Inflammatory macrophage treated with lipopolysaccharide for 1 hour (primary cell): ENCODE measurements at places on chromosomes 4 and X.
A peak's percentile ranks its signal among the peaks of the same experiment; 100 is the strongest.

GRCh38 chr4:158316264-158316663 lies 106.0 kb downstream of the TMEM144 start:
- DNase-seq = no peak

GRCh38 chrX:107324493-107325310 lies 118.3 kb downstream of the DNAAF6 start:
- no peak for DNase-seq

GRCh38 chrX:39063702-39064101 lies 262.4 kb downstream of the MID1IP1 start:
- DNase-seq = no peak

GRCh38 chr4:155208258-155209054 lies at the start of gene NPY2R:
NPY2R (plus strand) TSS chr4:155208636; CDS start chr4:155213940, 5,304 bp downstream.
- DNase-seq = no peak

DNA sequence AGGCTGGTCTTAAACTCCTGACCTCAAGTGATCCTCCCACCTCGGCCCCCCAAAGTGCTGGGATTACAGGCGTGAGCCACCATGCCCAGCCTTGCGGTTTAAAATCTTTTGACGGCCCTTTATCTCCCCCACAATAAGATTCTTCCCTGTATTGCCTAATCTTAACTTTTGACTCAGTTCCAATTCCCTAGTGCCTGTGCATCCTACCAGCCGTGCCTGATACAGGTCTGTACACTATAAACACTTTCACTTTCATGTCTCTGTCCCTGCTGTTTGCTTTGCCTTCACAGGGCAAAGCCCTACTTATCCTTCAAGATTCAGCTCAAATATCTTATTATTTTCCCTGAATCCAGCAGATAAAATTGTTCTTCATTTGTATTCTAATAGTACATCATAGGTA lies 74.6 kb downstream of the WDR44 start:
- no peak for DNase-seq

- no peak for DNase-seq
Measured at GRCh38 chr4:94419956-94420355, 31.8 kb upstream of the PDLIM5 start.

- no peak for DNase-seq
Measured at GRCh38 chrX:2871831-2872230, 43.1 kb downstream of the GYG2 start.

- DNase-seq = no peak
Measured at GRCh38 chr4:127145006-127145540, 487.7 kb upstream of the INTU start.

DNA sequence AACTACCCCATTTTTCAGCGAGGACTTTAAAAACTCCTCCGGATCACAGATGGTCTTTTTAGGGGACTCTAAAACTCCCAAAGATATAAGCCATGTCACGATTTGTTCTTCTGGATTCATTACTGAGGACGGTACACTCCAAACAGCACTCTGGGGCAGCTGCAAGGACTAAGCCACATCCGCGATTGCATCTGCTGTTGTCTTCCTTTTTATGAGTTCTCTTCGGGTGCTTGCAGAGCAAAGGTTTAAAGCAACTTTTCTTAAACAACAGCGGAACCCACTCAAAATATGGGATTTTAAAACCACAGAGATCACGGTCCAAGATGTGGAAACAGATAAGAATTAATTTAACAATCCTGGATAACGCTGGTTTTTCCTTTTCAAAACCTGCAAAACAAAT lies at the start of gene ARHGEF6:
TSS of gene ARHGEF6 (minus strand) at position 170 of the 400 bp plus-strand sequence. CDS start at position 120, 50 bp downstream.
- DNase-seq = no peak

DNA sequence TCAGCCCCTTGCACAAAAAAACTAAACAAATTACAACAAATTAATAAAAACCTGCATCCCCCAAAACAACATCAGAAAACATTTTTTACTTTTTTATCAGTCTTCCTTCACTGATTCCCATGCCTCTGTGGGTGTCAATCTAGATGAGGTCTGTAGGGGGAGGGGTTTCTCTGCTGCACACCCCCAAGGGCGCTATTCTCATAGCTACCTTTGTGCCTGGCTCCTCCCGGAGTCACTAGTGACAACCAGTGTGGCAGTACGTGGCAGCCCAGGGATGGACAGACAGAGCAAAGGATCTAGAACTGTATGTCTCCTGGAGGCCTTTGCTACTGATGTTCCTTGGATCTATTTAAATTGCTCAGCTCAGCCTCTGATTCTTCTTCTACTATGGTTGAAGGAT lies 228.1 kb upstream of the ANXA3 start:
- no peak for DNase-seq

DNA sequence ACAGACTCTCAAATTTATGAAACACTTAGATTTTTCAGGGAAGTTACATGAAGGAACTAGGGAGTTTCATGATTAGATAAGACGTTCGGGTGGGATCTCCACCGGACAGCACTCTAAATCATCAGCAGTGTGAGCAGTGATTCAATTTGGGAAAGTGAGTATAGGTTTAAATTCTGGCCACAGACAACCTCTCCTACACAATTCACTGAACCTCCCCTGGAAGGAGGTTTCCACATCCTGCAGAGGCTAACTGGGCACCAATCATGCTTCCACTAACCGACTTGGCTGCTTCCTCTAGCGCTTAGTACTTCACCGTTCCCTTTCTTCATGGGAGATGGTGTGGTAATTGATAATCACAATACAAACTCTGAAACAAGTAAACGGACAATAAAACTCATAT lies 5.6 kb downstream of the CXCL9 start:
- peak; percentile 31 for DNase-seq

- no peak for DNase-seq
Measured at GRCh38 chrX:40100537-40101429, 3.0 kb upstream of the BCOR start.

DNA sequence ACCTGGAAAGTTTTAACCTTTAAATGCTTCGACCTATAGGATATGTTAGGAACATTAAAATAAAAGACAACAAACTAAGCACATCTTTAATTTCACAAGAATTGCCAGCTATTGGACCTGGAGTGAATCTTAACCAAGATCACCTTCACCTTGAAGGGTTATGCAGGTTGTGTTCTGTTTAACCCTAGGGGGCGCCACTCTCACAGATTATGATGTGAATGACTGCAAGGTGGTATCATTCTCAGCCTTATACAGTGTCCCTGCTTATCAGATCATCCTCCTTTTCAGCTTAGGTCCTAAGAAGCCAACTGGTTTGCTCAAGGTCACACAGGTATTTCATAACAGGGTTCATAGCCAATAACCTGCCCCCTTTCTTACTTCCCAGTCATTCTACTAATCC lies 23.5 kb downstream of the INTS6L start:
- no peak for DNase-seq

DNA sequence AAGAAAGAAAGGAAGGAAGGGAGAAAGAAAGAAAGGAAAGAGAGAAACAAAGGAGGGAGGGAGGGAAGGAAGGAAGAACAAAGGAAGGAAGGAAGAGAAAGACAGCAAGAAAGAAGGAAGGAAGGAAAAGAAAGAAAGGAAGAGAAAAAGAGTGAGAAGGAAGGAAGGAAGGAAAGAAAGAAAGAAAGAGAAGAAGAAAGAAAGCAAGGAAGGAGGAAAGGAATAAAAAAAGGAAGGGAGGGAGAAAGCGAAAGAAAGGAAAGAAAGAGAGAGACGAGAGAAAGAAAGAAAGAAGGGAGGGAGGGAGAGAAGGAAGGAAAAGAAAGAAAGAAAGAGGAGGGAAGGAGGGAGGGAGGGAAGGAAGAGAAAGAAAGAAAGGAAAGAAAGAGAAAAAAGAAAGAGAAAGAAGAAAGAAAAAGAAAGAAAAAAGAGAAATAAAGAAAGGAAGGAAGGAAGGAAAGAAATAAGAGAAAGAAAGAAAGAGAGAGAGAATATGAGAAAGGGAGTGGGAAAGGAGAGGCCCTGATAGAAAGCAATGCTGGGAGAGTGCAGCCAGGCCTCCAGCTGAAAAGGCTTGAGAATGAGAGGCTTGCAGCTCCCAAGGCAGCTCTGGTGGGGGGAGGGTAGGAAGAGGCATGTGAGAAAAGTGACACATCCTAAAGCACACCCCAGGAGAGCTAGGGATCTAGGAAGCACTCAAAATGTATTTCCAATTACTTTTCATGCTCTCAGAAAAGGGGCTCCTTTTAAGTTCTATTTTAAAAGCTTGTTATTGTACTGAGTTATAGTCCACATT lies 134.0 kb upstream of the ZIC3 start:
- DNase-seq = no peak

GRCh38 chrX:147735364-147735763 lies 176.4 kb upstream of the FMR1 start:
- no peak for DNase-seq

- DNase-seq = no peak
Measured at GRCh38 chrX:153878345-153878744, 7.6 kb downstream of the L1CAM start.

DNA sequence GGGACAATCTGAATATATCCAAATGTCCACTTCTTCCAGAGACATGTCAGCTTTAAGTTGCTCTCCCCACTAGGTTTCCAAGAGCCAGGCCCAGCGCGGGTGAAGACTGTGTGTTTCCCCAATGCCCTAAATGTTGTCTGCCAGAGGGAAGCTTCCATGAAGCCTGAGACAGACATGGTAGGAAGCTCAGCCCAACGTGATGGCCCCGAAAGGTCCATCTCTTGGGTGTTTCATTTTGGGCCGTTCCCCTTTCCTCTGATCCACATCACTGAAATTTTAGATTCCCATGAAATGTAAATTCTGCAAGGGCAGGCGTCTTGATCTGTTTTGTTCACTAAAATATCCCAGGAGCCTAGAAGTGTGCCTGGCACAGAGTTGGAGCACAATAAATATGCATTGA lies 25.4 kb upstream of the PROM1 start:
- DNase-seq = no peak

GRCh38 chrX:135408794-135409193 lies 12.9 kb upstream of the SMIM10L2A start:
- no peak for DNase-seq

DNA sequence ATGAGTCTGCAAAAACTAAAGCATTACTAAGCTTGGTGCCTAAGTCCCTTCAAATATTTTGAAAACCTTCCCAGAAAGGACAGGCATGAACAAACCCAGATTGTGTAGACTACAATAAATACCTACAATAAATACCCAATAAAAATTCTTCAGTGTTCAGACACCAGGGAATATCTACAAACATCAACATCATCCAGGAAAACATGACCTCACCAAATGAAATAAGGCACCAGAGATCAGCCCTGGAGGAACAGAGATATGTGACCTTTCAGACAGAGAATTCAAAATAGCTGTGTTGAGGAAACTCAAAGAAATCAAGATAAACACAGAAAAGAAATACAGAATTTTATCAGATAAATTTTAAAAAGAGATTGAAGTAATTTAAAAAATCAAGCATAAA lies 57.8 kb upstream of the NLRP2B start:
- DNase-seq = no peak

DNA sequence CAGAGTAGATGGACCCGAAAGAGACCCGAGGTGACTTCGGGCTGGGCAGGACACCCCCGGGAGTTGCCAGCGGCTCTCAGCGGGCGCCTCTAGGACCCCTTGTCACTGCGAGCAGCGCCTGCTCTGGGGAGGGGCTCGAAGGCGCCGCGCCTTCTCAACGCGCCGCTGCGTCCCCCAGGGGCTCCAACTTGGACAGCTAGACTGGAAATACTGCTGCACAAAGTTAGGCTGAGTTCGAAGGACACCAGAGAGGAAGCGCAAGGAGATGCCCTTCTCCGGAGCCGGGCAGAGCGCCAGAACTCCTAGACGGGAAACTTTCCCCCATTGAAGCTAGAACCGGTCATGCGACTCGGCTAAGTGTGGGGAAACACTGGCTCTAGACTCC lies 493 bp upstream of the KCNIP4 start:
- no peak for DNase-seq

- no peak for DNase-seq
Measured at GRCh38 chr4:7357323-7357722, 77.4 kb downstream of the PSAPL1 start.

GRCh38 chrX:40154250-40154852 lies 56.6 kb upstream of the BCOR start:
- no peak for DNase-seq

- no peak for DNase-seq
Measured at GRCh38 chr4:157293673-157294072, 73.1 kb downstream of the GRIA2 start.

- DNase-seq = no peak
Measured at GRCh38 chr4:26916195-26916594, 55.6 kb downstream of the STIM2 start.

- no peak for DNase-seq
Measured at GRCh38 chr4:68110441-68110840, 19.2 kb downstream of the TMPRSS11F start.

GRCh38 chrX:148567229-148567628 lies 66.8 kb downstream of the AFF2 start:
- DNase-seq = no peak

- peak; percentile 90 for DNase-seq
Measured at GRCh38 chr4:17531538-17532285, 16.7 kb downstream of the CLRN2 start.

GRCh38 chr4:152255437-152255836 lies 280.5 kb downstream of the FBXW7 start:
- peak; percentile 18 for DNase-seq

DNA sequence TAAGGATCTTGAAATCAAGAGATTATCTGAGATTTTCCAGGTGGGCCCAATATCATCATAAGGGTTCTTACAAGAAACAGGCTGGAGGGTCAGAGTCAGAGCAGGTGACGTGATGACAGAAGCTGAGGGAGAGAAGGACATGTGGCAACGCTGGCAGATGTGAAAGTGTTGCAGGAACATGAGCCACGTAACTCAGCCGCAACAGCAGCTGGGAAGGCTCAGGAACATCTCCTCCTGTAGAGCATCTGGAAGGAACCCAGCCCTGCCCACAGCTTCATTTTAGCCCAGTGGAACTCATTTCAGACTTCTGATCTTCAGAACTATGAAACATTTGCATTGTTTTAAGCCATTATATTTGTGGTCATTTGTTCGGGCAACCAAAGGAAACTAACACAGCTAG lies 156.3 kb upstream of the VEGFC start:
- no peak for DNase-seq

GRCh38 chr4:177376024-177376423 lies 66.2 kb downstream of the AGA start:
- DNase-seq = no peak

DNA sequence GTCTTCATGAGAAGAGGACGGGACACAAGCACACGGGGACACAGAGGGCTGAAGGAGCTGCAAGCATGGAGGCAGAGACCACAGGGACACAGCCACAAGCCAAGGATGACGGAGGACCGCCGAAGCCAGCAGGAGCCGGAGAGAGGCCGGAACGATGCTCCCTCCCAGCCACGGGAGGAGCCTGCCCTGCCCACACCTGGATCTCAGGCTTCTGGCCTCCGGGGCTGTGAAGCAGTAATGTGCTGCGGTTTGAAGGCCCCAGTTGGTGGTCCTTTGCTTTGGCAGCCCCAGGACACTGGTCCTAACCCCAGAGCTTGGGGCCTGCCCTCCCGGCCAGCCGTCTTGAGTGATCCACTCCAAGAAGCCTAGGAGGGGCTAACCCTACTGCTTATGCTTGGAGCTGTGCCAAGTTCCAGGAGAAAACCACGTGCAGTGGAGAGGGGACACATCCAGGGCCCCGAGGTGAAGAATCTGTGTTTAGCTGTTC lies 85.9 kb downstream of the HMX1 start:
- no peak for DNase-seq

- DNase-seq = no peak
Measured at GRCh38 chr4:85423431-85423830, 51.5 kb upstream of the ARHGAP24 start.
